ENCODE measurements at places on chromosomes 2 and 18. TPM values are rescaled to one million over a fixed set of nuclear protein-coding genes. Genes with fewer than 3 reads are reported as not detected.

- H3K27ac ChIP-seq: peak within 1 kb of the TSS; percentile 96
- no peaks in the 10 kb centered on the region for H3K27me3 ChIP-seq
- DNase-seq: peak; percentile 88
- peak within 1 kb of the TSS; percentile 75 for H3K4me3 ChIP-seq
- H3K36me3 ChIP-seq: no peaks in the 10 kb centered on the region
Measured at GRCh38 chr2:171160119-171160955, at the start of gene TLK1. Gene TLK1, minus strand, starts transcription at chr2:171160893. Its CDS starts 465 bp downstream, at chr2:171160428.

DNA sequence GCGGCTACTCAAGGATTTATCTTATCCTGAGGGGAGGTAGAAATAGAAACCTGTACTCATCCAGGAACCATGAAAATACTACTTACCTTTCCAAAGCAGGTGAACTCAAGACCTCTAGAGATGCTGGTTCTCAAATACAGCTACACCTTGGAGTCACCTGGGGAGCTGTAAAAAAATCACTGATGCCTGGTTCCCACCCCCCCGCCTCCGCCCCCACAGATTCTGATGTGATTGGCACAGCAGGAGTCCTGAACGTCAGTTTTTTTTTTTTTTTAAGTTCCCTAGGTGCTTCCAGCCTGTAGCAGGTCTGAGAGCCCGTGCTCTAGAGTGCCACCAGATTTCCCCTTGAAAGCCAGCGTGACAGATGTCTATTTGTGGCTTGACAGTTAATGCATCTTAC is 113.6 kb downstream of the MRO start:
- no peak for DNase-seq
- H3K36me3 ChIP-seq: no peaks in the 10 kb centered on the region
- H3K27ac ChIP-seq: no peak overlapping the region
- H3K4me3 ChIP-seq: no peak overlapping the region

DNA sequence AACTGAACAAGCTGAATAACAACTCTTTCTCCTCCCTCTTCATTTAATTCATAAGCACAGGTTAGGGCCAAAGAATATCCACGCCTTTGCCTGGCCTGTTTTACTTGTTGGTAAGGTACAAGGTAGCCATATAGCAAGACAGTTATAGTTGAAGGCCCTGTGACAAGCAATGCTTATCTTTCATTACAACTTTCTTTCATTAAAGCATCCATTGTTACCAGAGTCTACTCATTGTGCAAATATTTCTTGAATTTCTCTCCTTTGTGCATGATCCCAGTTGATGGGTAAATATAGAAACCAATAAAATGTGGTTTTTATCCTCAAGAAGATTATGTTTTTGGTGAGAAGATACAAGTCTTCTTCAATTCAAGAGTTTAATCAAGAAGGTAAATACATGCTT is 140.2 kb downstream of the UBE2E3 start:
- no peak for DNase-seq
- H3K4me3 ChIP-seq: no peak overlapping the region
- no peaks in the 10 kb centered on the region for H3K4me1 ChIP-seq
- no peak overlapping the region for H3K27ac ChIP-seq
- H3K27me3 ChIP-seq: no peaks in the 10 kb centered on the region
- H3K36me3 ChIP-seq: no peaks in the 10 kb centered on the region

RNF152 gene
- 49.3 TPM for total RNA-seq

DNA sequence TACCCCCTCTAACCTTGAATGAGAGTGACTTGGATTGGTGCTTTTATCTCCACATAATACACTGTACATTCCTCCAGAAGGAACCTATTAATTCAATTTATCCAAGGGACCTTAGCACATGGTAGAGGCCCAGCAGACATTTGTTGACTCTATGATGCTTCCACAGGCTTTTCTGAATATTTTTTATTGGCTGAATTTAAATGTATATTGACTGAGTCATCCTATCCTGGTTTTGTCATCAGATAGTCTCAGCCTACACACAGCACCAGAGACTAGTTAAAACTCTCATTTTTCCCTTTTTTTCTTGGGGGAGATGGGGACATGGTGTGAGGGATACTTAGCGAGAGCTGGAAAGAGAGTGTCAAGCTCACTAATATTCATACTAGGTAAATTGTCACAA is 101.6 kb downstream of the LRRC30 start:
- no peaks in the 10 kb centered on the region for H3K4me1 ChIP-seq
- no peaks in the 10 kb centered on the region for H3K27me3 ChIP-seq
- no peak overlapping the region for H3K27ac ChIP-seq
- no peak for DNase-seq
- no peaks in the 10 kb centered on the region for H3K36me3 ChIP-seq

DNA sequence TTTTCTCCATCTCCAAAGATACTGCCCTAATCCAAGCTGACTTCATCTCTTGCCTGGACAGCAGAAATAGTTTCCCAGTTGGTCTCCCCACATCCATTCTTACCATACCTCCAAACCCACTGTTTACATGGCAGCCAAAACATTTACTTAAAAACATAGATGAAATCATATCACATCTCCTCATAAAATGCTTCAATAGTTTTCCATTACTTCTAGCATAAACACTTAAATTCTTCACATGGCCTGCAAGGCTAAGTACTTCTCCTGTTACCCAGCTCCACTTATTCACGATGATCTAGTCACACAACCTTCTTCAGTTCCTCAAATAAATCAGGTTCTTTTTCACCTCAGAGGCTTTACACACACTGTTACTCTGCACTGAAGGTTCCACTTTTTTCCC is 185.8 kb upstream of the ACVR2A start:
- no peak for DNase-seq
- no peaks in the 10 kb centered on the region for H3K4me1 ChIP-seq
- no peak overlapping the region for H3K27ac ChIP-seq
- H3K36me3 ChIP-seq: no peaks in the 10 kb centered on the region
- no peak overlapping the region for H3K4me3 ChIP-seq

SULT1C2 gene
- total RNA-seq: not detected

COL4A3 gene
- 0.80 TPM for total RNA-seq

All from suprapubic skin (tissue), 4 donors.